ENCODE measurements at places on chromosomes 6 and 20.
A peak's percentile ranks its signal among the peaks of the same experiment; 100 is the strongest.

GRCh38 chr6:125966569-125966968 lies 10.0 kb downstream of the HINT3 start:
- no peak for DNase-seq

DNA sequence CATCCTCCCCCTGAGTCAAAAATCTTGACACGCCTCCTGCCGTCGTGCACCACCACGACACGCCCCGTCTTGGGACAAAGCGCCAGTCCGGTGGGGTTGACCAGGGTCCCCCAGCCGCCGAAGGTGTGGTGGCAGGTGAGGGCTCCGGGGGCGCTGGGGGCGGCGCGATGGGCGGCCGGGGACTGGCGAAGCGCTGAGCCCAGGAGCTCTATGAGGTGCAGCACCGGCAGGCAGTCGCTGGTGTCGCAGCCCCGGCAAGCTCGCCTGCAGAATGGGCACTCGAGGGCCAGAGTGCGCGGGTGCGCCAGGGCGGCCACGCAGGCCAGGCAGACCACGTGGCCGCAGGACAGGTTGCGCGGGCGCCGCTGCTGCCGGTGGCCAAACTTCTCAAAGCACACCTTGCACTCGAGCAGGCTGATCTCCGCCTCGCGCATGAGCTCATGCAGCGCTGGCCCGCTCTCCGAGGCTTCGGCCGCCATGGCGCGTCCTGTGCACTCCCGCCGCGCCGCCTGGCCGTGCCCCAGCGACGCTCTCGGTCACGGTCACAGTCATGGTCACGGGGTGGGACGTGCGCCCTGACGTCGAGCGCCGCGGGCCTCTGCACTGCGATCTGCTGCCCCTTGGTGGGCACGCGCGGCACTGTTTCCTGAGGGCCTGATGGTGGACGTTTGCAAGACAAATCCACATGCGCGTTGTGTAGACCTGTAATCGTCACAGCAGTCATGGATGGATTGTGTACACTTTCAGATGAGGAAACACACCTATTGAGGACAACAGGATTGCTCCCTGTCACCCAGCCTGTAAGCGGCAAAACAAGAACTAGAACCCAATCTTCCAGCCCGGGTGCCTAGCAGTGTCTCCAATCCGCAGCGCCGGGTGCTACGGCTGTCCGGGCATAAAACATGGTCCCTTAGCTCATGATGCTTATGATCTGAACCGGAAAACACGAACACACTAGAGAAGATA lies at the start of gene NHLRC1:
NHLRC1 (minus strand) TSS at position 550 of the 966 bp plus-strand sequence; CDS start at position 479, 71 bp downstream.
- DNase-seq = peak; percentile 91

GRCh38 chr20:3563133-3563532 lies 92.3 kb downstream of the ATRN start:
- DNase-seq = no peak

DNA sequence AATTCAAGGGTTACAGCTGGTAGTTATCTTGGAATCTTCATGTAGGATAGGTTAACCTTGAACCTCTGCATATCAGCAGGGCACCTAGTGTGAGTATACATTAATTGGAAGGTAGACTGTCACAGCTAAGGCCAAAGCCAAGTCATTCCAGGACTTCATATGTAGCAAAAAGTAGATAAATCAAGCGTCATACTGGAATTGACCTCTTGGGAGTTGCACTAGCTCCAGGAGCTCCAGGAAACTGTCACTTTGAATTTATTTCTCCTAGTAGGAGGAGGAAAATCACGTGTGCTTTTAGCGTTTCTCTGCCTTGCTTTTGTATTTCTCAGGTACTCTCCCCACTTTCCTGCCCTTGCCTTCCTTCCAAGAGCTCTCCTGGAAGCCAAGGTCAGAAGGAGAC lies 30.3 kb downstream of the RIPOR2 start:
- no peak for DNase-seq

DNA sequence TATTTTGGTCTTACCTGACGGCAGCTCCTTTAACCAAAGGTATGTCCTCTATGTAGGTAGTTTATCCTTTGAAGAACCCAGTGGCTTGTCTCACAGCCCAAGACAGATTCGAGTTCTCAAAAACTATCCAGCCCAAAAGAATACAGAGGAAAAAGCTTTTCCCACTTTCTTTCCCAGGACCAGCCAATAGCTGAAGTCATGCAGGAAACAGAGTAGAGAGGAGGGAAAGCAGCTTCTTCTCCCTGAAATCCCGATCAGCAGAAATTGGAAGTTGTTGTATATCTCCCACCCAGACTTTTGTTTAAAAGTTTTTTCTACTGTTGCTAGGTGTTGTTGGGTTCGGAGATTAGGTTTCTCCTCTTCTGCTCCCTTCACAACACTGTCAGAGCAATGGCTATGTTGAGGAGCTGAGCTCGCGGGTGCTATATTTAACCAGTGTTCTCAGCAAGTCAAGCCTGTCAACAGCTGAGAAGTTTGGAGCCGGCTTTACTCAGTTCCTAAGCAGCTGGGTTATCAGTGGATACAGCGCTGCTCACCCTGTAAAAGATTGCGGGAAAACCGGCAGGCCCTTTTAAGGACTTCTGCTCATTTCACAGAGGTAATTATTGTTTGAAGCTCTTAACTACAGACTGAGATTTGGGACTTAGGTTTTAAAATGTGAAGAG lies at the start of gene FILIP1:
FILIP1 (minus strand) TSS at position 401 of the 665 bp plus-strand sequence. CDS start 78,828 bp downstream, outside the sequence.
- DNase-seq = no peak

DNA sequence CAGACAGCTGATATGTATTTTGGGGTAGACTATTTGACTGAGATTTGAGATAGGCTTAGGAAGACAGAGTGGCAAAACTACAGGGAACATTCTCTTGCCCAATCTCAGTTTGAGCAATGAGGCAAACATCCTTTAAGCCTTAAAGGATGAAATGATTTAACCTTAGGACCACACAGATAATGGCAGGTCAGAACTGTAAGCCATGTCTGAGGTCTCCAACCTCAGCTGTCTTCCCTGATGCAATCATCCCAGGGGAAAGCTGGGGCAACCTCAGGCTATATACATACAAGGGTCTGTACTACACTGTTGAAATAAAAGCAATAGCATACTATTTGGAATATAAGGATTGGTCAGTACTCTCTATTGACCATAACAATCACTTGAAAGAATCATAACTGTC lies 83.8 kb upstream of the NUP153 start:
- DNase-seq = no peak

Measured in colonic mucosa (tissue), 4 donors.